ENCODE measurements at places on chromosomes 16 and 17. TPM values are rescaled to one million over a fixed set of nuclear protein-coding genes. Genes with fewer than 3 reads are reported as not detected.

GRCh38 chr16:2033057-2033908, 6.6 kb downstream of the NHERF2 start:
- no peak for DNase-seq

The PIMREG gene
- 9.1 TPM for total RNA-seq

The EPX gene
- total RNA-seq: not detected

The KRTAP4-5 gene
- not detected for total RNA-seq

The TP53TG3B gene
- total RNA-seq: not detected

The CSHL1 gene
- not detected for total RNA-seq

The KRTAP4-1 gene
- total RNA-seq: not detected

The KRT35 gene
- not detected for total RNA-seq

GRCh38 chr17:37050920-37051319, 102.2 kb downstream of the AATF start:
- no peak for DNase-seq

DNA sequence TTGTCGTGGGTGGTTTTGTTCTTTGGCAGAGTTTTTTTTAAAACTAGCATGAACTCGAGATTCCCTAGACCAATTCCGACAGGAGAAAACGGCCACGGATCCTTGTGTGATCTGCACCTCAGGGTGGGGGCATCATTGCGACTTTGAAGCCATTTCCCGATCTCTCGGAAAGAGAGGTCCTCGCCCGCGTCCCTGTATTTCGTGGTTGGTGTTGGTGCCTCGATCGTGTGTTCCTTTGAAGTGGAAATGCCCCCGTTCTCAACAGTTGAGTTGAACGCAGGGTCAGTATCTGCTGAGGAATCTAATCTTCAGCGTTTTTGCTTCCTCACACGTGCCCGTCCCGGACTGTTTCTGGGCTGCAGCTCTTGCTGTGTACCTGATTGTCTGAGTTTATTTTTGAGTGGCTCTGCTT, 1.1 kb downstream of the CRAMP1 start:
- DNase-seq: no peak

DNA sequence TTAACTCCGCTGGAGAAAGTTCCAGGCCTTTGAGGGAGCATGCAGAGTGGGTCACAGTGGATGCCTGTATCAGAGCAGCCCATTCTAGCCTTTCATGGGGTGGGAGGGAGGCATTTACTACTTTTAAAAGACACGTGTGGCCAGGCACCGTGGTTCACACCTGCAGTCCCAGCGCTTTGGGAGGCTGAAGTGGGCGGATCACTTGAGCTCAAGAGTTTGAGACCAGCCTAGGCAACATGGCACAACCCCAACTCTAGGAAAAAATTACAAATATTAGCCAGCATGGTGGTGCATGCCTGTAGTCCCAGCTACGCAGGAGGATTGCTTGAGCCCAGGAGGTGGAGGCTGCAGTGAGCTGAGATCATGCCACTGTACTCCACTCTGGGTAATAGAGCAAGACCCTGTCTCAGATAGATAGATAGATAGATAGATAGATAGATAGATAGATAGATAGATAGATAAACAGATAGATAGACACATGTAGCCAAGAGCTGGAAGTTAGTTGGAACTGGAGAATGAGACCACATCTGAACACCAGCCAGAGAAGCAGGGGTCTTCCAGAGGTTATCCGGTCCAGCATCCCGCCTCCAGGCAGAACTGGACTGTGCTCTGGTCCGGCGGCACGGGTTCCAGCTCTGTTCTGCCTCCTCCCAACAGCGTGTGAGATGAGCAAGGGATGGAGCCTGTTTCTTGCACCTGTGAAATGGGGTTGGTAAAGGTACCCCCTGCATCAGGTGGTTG, 3.6 kb downstream of the ADCY7 start:
- no peak for DNase-seq

DNA sequence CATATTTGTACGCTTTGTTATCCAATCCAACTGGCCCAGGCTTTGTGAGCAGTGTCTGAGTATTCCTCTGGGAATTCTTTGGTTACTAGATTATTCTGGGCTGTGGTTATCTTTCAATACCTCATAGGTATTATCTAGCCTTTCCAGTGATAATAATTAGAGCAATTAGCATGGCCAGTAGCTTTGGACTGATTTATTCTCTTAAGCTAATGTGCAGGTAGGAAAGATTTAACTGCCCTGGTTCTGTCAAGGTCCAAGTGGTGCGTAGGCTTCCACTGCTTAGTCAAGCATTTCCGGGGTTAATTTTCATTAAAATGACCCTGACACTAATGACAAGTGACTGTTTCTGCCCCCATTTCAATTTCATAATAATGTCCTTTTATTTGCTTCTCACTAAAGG, 54.2 kb upstream of the PMFBP1 start:
- DNase-seq: no peak

The CTRB2 gene
- not detected for total RNA-seq

DNA sequence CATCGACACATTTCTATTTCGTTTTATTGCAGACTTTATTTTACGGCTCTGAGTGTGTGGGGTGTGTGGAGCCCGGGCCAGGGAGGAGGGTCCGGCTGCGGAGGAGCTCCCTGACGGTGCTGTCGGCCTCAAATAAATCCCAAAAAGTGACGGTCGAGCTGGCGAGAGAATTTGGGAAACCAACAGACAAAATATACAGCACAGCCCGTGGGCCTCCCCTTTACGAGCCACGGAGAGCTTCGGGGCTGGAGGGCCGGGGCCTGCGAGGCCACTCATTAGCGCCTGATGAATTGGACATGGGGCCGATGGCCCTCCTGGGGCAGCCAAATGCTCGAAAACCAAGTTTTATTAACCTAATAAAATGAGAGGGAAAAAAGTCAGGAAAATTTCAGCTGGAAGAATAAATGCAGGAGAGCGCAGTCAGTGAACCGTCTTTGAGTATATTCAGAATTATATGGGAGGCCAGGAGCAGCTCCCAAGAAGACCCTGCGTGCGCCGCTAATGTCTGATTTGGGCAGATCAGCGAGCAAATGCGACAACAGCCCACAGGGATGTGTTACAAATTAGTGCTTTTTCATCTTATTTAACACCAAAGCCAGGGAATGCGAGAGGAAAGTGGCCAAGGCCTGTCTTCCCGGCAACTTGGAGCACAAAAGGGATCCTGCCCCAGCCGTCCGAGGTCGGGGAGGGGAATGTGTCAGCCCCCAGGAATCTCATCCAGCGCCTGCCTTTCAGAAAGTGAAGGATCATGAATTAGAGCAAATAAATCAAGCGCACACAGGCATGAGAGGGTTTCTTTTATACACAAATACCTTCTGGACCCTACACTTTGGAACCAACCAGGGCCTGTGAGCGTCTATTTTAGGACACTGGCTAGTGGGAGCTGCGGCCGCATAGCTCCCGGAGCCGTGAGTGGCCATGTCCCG, 249.1 kb downstream of the C16orf95 start:
- DNase-seq: no peak

The TPPP3 gene
- total RNA-seq: 1.1 TPM

DNA sequence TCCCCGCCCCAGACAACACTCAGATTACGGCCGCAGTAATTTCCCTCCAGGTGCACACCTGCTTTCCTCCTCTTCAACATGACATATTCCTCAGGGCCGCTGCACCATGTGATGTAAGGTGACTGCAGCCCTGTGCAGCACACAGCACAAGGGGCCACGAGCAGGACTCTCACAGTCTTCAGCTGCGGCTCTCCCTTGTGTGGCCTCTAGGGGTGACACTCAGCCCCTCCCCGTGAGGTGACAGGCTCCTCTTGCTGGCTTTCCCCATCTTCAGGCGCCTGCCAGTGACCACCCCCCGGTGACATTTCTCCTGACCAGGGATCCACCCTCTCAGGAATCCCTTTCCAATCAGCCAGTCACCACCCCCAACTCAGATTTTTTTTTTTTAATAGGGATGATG, 31.3 kb upstream of the ABCC3 start:
- DNase-seq: peak; percentile 33

The WDR59 gene
- 107 TPM for total RNA-seq

- peak; percentile 91 for DNase-seq
Observed at GRCh38 chr16:81444448-81445121, at the start of gene CMIP. Gene CMIP (plus strand): TSS chr16:81444808.

The OR1F1 gene
- not detected for total RNA-seq

The C17orf113 gene
- 1.6 TPM for total RNA-seq

GRCh38 chr16:1788095-1788707, 5.3 kb downstream of the IGFALS start:
- DNase-seq: no peak

GRCh38 chr17:17694169-17695081, 13.2 kb downstream of the RAI1 start:
- DNase-seq: peak; percentile 67

GRCh38 chr17:10156599-10156947, 41.8 kb downstream of the GAS7 start:
- no peak for DNase-seq

The NUPR1 gene
- total RNA-seq: not detected

The FGF11 gene
- 19.7 TPM for total RNA-seq

The COPZ2 gene
- not detected for total RNA-seq

- no peak for DNase-seq
Observed at GRCh38 chr17:59884861-59885260, 7.9 kb downstream of the TUBD1 start.

GRCh38 chr17:29560316-29560715, 6.5 kb downstream of the ABHD15 start:
- no peak for DNase-seq

The CDIP1 gene
- 25.6 TPM for total RNA-seq

GRCh38 chr17:39777534-39778365, 40.0 kb downstream of the GRB7 start:
- no peak for DNase-seq

DNA sequence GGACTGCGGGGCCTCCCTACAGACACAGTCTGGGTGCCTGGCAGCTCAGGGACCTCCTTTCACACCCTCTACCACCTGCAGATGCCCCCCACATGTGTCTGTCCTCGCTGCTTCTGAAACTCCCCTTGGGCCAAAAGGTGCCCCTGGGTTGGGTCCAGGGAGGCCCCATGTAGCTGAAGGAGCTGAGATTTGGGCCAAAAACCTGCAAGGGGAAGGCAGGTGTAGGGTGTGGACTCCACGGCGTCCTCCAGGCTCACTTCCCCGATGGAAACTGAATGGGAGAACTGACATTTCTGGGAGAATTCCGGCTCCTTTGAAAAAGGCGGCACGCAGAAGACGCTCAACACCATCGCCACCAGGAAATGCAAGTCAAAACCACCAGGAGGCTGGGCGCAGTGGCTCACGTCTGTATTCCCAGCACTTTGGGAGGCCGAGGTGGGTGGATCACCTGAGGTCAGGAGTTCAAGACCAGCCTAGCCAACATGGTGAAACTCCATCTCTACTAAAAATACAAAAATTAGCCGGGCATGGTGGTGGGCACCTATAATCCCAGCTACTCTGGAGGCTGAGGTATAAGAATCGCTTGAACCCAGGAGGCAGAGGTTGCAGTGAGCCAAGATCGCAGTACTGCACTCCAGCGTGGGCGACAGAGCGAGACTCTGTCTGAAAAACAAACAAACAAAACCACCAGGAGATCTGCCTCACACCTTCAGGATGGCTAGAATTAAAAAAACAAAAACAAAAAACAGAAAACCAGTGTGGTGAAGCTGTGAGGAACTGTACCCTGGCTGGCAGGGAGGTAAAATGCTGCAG, 13.2 kb upstream of the BAIAP2 start:
- DNase-seq: no peak

The UTS2R gene
- total RNA-seq: not detected

DNA sequence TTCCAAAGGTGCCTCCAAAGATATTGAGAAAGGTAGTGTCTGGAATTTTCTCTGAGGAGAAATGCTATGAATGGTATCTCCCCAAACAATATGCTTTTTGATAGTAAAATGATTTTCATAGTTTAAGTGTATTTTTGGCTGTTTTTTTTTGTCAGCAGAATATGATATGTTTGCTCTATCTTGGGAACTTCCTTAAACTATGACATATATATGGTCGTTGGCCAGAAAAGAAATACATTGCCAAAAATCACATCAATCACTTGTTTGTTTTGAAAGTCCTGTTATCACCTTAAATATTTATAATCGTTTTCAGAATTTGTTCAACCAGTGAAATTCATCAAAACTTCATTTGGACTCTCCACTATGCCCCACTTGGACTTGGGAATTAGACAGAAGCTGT, 816.9 kb downstream of the CDH11 start:
- no peak for DNase-seq

- no peak for DNase-seq
Observed at GRCh38 chr16:14502932-14503741, 126.9 kb downstream of the PARN start.

DNA sequence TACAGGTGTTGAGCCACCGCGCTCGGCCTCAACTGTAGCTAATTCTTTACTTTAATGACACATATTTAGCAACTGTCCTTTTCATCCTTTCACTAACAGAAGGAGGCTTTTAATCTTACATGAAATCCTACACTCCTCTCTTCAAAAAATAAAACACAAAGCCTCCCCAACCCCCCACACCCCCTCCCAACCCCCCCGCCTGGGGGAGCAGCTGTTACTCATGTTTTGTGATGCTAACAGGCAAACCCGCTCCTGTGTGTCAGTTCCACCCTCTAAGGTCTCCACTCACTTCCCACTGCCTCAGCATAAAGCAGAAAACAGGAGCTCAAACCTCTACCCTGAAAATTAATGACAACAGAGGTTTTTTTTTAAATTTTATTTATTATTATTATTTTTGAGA, 55.4 kb upstream of the SLC25A19 start:
- no peak for DNase-seq

The KRTAP17-1 gene
- total RNA-seq: not detected

DNA sequence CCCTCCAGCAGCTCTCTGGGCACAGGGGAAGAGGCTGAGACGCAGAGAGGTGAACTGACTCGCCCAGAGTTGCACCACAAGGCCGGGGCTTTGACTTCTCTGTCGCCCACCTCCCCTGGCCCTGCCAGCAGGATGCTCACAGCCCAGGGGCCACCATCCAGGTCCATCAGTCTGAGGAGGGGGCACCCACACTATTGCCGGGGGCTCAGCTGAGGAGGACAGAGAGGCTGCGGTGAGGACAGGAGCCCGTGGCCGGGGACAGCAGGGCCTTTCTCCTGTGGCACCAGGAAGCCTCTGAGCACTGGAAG, 32.6 kb downstream of the KDM8 start:
- DNase-seq: no peak

The CD7 gene
- not detected for total RNA-seq

The HEATR9 gene
- not detected for total RNA-seq

The TMEM220 gene
- 2.3 TPM for total RNA-seq

DNA sequence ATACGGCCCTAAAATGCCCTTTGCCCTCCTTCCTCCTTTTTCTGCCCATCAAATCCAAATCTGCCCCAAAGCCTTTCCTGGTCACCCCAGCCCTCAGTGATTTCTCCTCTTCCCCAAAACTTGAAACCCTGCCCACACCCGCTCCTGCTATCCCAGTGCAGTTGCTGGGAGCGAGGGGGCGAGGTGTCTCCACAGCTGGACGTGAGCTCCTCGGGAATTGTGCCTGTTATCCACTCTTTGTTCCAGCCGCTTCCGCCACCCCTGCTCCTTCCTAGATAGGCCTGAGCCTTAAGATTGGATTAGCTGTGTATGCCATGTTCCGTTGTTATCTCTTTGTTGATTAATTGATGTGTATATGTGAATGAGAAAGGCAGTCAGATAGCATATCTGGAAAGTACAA, 2.6 kb upstream of the KRT35 start:
- DNase-seq: no peak

The RTN4RL1 gene
- total RNA-seq: not detected

GRCh38 chr17:30308406-30308805, 16.7 kb upstream of the BLMH start:
- no peak for DNase-seq

The SGCA gene
- total RNA-seq: not detected

Measured in endothelial cell (in vitro differentiated cells).